ENCODE measurements at places on chromosomes 4 and X. TPM values are rescaled to one million over a fixed set of nuclear protein-coding genes. Genes with fewer than 3 reads are reported as not detected.
A peak's percentile ranks its signal among the peaks of the same experiment; 100 is the strongest.

EFNB1 gene
- 16.2 TPM for total RNA-seq

MSANTD1 gene
- 2.5 TPM for total RNA-seq

GYG2 gene
- total RNA-seq = 95.8 TPM

ABHD18 gene
- total RNA-seq = 18.5 TPM

ANAPC4 gene
- 44.0 TPM for total RNA-seq

HSFX2 gene
- not detected for total RNA-seq

DKK2 gene
- not detected for total RNA-seq

AADAT gene
- total RNA-seq = 34.4 TPM

FANCB gene
- total RNA-seq = 12.8 TPM

FAM193A gene
- 39.0 TPM for total RNA-seq

DNA sequence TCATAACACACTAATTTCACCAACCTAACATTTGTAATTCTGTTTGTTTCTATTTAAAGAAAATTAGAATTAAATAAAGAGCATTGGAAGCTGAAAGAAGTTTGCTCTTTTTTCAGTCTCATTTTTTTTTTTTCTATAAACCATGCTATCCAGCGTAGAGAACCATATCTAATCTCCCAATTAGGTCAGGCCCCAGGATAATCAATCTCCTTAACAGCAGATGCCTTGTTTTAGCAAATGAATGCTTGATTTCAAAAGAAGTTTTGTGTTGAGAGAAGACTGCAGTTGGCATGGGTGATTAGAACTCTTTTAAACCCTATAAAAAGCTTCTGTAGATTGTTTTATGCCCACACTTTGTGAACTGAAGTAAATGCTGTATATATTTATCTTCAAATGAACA lies 15.6 kb upstream of the MAD2L1 start:
- no peak for DNase-seq

DNA sequence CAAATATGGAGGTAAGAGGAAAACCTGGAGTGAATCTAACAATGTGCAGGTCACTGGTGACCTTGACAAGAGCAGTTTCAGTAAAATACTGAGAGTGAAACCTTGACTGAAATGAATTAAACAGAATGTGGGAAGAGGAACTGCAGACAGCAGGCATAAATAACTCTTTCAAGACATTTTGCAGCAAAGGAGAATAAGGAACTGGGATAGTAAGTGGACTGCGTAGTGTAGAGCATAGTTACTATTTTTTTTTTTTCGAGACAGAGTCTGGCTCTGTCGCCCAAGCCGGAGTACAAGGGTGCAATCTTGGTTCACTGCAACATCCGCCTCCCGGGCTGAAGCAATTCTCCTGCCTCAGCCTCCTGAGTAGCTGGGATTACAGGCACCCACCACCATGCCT lies 24.0 kb downstream of the RBMX start:
- no peak for DNase-seq

GRCh38 chr4:77782102-77782835 lies 36.9 kb downstream of the CNOT6L start:
- no peak for DNase-seq

GRCh38 chr4:8082517-8083055 lies 76.0 kb downstream of the ABLIM2 start:
- DNase-seq = no peak

DNA sequence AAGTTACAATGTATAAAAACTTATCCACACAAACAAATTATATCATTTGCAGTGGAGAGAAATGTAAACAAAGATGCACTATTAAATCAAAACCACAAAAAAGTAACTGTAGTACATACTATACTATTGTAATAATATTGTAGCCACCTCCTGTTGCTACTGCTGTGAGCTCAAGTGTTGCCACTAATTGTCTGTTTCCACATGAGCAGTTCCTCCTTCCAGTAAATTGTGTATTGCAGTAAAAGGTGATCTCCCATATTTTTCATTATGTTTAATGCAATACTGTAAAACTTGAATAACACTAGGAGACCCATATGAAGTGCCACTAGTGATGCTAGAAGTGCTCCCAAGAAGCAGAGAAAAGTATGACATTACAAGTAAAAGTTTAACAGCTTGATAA lies 11.7 kb downstream of the LIN54 start:
- no peak for DNase-seq

- no peak for DNase-seq
These were observed 8.8 kb downstream of the TMEM150C start for GRCh38 chr4:82553020-82553419.

DNA sequence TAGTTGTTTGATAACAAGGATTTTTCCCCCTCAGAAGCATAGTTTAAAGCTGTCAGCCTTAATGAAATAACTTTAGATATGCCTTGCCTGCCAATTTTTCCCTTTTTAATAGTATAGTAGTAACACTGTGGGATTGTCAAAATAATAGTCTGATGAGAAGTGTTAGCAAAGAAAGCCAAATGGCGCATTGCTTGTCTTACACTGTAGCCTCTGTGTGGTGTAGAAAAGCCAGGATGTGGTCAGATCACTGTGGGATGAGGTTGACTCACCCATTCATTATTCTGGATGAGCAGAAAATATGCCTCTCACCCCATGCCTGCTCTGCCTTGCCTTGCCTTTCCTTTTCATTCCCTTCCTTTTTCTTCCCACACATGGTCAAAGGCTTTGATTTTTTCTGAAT lies 257.8 kb upstream of the NRK start:
- no peak for DNase-seq

DNA sequence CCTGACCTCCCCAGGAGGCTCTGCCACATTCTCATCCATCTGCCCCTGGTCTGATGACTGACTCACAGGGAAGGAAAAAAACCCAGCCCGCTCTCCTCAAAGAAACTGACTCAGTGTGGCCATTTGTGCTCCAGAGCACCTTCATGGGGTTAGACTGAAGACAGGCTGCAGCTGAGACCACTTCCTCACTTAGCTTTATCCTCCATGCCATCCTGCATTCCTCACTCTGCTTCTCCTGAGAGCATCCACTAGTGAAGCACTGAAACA lies 35.9 kb upstream of the HPSE start:
- no peak for DNase-seq

- DNase-seq = no peak
These were observed 103.9 kb downstream of the MMRN1 start for GRCh38 chr4:89998469-89999011.

- DNase-seq = peak; percentile 79
These were observed 19.4 kb downstream of the AWAT2 start for GRCh38 chrX:70030301-70030767.

DNA sequence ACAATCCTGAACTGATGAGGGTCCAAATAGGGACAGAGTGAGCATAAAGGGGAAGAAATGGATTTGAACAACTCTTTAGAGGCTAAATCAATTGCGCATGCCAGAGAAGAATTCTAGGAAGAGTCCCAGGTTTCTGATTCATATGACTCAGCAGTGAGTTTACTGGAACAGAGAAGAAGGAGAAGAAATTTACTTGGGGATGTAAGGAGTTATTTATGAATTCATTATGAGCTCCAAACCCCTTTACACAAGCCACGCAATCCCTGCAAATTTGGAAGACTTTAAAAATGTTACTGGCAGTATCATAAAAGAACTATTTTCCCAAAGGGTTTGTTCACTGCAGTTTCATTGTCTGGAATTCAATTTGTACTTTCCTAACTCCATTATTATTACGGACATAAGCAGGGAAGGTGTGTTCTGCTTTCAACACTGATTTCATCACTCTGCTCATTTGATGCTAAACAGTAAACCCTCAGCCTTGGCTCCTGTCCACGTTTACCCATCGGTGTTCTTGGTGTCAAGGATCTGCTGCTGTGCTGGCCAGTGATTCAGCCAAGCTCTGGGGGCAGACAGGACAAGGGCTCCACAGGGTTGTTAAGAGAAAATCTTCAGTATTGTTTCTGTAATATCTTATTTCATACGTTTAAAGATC lies 273.7 kb downstream of the HNRNPD start:
- no peak for DNase-seq

- DNase-seq = no peak
These were observed 2618.1 kb downstream of the ARAP2 start for GRCh38 chr4:33626221-33626620.

GRCh38 chr4:81564025-81564424 lies 92.3 kb upstream of the RASGEF1B start:
- DNase-seq = no peak

DNA sequence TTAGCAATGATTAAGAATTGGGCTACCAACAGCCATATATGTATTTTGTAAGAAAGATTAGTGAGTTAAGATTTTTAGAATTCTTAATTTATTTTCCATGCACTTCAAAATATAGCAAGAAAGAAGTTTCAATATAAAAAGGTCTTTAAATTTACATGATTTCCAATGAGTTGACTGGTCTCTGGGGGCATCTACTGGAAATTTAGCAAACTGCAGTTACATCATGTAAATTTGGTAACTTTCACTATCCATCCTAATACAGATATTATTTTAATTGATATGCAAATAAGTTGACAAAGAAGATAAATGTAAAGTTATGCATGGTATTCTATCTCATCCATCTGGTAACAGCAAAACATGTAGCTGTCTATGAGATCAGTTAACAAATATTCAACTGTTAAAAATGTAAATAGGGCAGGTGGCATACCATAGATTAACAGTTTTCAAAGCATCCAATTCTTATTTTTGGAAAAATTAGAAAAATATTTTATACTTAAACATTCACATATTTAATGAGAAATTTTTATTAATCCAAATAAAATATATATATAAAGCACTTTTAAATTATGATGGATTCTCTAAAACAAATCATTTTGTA lies 29.1 kb downstream of the TTC29 start:
- no peak for DNase-seq

DNA sequence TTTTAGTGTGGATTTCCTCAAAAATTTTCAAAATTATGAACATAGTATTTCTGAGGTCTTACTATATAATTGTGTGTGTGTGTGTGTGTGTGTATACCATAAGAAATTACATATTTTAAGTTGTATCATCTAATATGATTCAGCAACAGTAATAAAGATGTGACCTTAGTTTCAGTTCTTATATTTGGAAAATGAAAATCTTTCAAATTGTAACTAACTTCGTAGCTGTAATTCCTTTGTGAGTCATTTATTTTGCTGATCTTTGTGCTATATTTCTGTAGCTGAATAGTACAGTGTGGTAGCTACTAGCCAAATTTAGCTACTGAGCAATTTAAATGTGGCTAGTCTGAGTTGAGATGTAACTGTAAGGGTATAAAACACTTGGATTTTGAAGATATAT lies 116.4 kb downstream of the RAP1GDS1 start:
- no peak for DNase-seq

DNA sequence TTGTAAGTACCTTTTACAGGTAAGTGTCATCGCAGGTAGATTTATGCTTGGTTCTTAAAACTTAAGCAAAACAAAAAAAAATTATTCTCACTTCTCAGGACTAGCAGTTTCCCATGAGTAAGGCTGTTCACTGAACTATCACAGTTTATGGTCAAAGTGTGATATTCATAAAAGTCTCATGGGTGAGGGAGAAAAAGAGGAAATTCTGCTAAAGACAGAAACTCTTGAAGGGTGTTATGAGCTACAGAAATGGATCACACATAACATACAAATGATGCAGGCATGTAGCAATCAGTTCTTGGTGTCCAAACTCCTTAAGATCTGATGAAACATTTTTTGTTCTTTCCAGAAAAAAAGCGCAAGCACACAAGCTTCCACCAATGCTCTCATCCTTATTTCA lies 8.5 kb downstream of the RAB9A start:
- DNase-seq = no peak

DNA sequence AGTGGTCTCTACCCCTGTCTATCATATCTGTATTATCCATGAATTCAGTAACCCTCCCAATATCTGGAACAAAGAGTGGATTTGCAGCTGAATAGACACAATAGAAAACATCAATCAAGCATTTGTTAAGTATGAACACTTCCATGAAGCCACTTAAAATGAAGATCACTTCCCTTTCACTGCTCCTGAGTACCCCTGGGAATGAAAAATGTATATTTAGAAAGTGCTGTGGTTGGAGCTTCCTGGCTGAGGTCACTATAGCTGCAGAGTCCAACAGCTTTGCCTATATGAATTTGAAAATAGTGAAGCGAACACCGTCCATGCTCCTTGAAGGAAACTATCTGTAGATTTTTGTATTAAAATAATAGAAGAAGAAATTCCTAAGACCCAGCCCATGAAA lies 227.0 kb downstream of the DTHD1 start:
- DNase-seq = no peak

DNA sequence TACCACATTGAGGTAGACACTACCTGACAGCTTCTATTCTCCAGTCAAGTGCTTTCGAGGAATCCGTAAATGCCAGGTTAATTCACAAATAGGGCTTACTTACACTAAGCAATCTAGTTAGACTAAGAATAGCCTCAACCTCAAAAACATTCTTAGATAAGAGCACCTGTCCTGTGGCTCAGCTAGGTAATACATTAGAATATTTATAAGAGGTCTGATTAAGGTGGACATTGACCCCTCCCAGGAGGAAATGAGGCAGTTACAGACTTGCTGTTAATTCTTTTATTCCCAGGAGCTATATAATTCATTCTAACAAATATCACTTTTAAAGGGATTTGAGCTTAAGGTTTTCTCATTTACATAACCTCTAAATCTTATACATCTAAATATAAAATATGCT lies 758.1 kb downstream of the GRID2 start:
- DNase-seq = no peak

DNA sequence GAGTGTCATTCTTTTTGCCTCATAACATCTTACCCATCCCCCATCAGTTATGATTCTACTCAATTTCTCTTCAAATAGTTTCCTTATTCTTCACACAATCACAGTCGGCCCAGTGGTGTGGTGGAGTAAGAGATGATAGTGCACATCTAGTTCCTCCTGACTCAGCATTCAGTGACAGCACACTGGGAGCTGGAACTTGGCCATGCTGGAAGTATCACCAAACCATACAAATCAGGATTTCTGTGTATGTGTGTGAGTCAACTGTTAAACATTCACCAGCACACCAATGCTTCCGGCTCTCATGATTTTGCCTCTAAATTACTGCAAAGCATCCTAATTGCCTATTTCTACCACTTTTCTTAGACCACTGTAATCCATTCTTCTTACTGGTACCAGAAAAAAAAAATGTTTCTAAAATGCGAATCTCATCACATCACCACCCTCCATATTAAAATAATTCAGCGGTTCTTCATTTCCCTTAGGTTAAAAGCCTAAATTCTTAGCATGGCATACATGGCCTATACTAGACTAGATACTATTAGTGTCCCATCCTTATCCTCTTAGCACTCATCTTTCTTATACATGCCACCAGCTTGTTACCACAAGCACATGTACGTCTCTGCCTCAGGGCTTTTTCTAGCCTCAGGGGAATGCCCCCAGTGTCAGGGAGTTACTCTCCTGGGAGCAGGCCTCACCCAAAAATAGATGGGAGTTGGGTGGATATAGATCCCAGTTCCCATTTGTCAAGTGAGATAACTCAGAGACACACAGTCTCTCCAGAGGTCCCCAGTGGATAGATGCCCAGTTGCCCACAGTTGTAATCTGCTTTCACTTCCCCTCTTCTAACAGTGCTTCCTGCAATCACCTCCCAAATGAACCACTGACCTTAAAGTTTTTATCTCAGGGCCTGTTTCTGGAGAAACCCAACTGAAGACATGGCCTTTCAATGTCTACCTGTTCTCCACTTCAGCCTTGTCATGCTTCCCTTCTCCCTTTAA lies 49.2 kb upstream of the DDX53 start:
- DNase-seq = no peak
